ENCODE measurements at places on chromosomes 2 and 18.

DNA sequence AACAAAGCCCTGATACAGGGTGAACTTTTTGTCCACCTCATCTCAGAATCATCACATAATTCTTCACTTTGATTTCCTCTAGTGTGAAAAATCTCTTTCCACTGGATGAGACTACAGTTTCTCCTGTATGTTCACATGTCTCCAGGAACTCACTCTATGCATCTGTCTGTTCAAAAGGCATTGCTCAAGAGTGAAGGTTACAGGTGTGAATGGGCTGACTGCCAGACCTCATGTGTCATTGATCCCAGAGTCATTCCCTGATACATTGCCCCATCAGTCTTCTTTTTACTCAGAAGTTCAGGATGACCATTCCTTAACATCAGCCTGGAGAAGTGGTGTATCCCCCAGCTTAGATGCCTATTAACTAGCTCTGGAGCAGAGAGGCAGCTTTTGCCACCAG, 4.4 kb upstream of the DSC3 start:
- no peak for DNase-seq

DNA sequence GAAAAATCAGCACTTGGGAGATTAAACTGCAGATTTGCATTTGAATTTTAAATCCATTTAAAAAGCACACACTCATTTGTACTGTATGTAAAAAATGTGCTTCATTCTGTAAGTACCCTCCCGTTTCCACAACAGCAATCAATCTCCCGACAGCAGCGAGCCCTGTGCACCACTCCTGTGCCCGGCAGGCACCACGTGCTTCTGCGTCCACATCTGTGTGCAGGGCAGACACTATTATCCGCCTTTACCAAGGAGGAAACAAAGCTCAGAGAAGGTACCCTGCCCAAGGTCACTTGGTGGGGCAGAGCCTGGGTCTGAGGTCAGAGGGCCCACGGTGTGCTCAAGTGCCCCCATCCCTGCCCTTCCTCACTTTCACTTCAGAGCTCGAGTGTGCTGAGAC, 7.5 kb downstream of the HSBP1L1 start:
- no peak for DNase-seq

- DNase-seq, result no peak
Measured at GRCh38 chr2:54479424-54479823, 23.3 kb downstream of the SPTBN1 start.

- no peak for DNase-seq
Measured at GRCh38 chr2:84649487-84650142, 133.3 kb downstream of the DNAH6 start.

DNA sequence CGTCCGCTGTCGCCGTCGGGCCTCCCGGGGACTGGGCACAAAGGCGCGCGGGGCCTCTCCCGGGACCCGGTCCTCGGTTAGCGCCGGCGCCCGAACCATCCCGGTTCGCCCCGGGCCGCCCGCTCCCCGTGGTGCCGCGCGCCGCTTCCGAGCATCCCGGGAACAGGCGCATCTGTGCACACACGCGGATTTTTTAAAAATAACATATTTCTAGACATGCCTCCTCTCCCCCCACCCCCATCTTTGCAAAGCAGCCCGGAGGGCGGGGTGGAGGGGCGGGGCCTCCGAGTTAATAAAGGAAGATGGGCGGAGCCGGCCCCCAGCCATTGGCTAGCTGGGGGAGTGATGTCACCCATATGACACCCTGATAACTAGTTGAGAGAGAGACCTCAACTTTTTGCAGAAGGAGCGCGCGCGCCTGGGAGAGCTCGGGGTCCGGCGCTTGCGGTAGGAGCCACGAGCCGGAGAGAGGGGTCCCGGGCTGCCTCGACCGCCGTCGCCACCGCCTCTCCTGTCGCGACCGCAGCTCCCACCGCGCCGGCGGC, at the start of gene SOX11:
Gene SOX11, plus strand, starts transcription at position 400 of the 545 bp plus-strand sequence. CDS start 338 bp downstream, outside the sequence.
- no peak for DNase-seq

GRCh38 chr2:26516246-26516645, 38.3 kb upstream of the OTOF start:
- DNase-seq, result no peak

DNA sequence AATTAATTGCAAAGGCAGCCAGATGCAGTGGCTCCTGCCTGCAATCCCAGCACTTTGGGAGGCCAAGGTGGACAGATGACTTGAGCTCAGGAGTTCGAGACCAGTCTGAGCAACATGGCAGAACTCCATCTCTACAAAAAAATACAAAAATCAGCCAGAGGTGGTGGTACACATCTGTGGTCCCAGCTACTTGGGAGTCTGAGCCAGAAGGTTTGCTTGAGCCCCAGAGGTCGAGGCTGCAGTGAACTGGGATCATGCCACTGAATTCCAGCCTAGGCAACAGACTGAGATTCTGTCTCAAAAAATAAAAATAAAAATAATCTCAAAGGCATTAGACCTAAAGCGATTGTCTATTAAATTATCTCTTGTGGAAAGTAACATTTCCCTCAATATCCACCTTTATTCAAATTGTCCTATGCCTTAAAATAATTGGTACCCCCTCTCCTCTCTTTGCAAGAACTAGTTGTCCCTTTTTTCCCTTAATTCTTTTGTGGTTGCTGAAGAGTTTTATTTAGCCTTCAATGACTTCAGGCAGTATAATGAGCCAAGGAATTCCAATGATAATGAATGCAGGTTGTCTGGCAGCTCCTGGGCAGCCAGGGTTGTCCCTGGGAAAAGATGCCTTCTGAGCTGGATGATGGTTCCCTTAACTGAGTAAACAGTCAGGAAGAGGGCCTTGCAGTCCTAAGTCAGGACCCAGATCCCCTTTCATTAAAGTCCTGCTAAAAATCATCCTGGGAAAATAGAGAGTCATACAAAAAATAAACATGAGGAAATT, 32.2 kb downstream of the GPR75 start:
- DNase-seq, result no peak

- DNase-seq, result no peak
Measured at GRCh38 chr2:226892729-226893128, 56.9 kb downstream of the RHBDD1 start.

- DNase-seq, result no peak
Measured at GRCh38 chr2:63049211-63049969, 1.2 kb upstream of the OTX1 start.

DNA sequence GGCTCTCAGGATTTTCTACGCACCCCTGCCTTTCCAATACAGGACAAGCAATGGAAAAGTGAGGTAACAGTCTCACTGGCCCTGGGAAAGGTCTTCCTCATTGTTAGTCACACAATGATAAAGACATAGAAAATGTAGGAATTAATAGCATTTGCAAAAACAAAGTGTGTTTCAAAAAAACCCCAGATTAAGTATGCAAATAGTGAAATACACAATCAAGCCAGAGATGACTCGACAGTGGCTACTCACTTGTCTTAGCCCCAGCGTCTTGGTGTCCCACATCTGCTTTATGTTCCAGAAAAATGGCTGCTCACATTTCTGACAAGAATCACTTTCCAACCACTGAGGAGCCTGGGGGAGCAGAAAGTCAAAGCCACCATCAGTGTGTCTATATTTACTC, 47.0 kb upstream of the AP1S3 start:
- no peak for DNase-seq

- DNase-seq, result no peak
Measured at GRCh38 chr2:180828756-180829155, 151.6 kb upstream of the UBE2E3 start.
